Hindlimb muscle (tissue), 1 donor: ENCODE measurements at places on chromosomes 7 and 10.

DNA sequence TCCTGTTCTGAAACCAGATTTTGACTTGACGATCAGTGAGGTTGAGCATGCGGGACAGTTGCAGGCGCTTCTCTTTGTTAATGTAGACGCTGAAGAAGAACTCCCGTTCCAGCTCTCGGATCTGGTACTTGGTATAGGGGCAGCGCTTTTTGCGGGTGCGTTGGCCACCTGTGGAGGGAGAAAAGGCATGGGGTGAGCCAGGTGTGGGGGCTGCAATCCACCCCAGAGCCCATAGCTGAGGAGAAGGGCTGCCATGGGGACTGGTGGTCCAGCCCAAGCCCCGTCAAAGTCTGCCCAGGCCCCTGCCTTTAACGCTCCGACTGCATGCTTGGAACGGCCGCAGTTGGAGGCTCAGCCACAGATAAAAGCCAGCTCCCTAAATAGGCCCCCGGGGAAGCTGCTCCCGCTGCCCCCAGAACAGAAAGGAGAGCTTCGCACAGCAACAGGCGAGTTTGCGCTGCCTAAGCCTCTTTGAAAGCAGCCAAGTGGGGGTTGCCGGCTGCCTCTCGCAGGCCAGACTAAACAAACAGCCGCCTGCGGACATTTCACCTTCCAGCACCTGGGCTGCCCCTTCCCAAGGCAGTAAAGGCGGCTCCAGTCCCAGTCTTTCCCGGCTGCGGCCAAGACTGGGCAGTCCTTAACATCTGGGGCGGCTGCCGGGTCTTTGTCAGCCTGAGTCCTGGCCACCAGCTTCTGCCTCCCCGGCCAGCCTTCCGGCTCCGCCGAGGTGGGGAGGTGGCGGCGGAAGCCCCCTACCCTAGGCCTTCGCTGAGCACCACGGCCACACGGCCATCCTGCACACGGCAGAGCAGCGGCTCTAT is 2.0 kb downstream of the HOXA11 start:
- DNase-seq: no peak

DNA sequence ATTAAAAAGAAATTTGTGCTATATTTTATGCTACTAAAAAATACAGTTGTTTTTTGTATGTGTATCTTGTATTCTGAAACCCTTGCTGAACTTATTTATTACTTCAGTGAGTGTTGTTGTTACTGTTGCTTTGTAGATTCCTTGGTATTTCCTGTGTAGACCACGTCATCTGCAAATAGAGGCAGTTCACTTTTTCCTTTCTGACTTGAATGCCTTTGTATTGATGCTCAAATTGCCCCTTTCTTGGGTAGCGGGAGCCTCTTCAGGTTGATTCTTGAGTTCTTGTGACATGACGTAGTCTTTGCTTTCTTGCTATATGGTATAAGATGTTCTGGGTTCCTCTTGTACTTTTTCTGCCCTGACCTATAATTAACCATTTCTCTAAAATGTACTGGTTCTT is 504.1 kb downstream of the SDK1 start:
- DNase-seq: no peak

DNA sequence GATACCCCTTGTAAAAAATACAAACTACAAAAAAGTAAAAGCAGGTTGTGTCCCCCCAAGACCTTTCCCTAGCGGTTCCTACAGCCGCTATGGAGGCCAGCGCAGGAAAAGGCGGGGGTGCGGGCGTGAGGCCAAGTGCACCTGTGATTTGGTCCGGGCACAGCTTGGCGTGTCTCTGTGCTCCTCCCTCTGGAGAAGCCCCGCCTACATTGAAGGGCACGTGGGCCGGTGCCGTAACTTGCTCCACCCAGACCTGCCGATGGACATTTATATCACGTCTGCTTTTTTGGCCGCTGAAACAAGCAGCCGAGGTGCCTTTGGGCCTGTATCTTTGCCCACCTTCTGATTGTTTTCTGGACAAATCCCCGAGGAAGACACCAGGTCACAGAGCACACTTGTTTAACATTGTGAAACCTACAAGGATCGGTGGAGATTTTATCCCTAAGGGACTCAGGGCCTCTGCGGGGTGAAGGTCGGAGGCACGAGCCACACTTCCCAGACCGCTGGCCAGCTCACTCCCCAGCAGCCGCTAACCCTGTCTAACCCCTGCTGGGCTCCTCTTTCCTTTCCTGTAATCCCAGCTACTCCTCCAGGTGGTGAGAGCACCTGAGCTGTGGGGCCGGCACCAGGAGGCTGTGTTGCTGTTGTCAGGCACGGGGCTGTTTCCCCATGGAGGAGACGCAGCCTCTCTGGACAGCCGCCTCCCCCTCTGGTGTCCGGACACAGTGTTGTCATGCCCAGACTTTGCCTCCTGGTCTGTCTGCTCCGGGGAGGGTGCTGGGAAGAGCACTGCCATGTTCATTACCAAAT is 18.8 kb upstream of the INPP5A start:
- no peak for DNase-seq

- DNase-seq: no peak
Measured at GRCh38 chr7:155725006-155725355, 80.5 kb downstream of the RBM33 start.

DNA sequence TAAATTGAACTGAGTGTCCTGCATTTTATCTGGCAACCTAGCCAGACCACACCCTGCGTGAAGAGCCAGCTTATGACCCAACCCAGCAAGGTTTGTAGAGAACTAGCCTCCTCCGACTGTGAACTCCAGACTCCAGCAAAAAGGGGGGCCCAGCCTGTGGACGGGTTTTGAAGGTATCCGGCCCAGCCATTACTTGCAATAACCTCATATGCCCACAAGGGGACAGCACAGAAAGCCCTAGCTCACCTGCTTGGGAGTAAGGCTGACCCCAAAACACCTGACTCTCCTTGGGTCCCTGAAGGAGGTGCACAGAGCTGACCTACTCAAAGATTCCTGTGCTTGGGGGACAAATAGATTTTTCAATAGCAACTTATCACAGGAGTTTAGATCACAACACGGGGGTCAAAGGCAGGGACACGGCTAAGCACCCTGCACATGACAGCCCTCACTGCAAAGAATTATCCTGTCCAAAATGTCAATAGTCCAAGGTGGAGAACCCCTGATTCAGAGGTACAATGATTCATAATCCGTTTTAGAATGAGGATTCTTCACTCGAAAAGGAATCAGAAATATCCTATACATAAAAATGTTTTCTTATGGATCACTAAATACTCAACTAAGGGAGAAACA is 4.6 kb downstream of the TRPV6 start:
- no peak for DNase-seq
